ENCODE measurements at places on chromosomes 16 and 17. TPM values are rescaled to one million over a fixed set of nuclear protein-coding genes. Genes with fewer than 3 reads are reported as not detected.

DNA sequence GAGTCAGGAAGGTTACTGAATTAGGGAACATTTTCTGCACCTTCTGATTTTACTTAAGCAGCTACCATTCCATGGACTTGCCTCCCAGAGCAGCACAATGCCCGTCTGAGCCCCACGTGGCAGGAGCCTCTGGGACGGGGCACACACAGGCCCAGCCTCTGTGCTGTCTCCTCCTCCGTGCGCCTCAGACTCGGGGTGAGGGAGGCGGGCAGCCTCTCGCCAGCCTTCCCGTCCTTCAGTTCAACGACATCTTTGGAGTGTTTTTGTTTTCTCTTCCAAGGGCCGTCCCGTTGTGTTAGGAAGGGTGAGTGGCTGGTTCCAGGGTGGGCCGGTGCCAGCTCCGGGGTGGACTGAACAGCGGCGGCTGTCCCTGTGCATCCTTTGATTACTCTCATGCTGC lies 31.8 kb downstream of the NDEL1 start:
- no peak for DNase-seq

DNA sequence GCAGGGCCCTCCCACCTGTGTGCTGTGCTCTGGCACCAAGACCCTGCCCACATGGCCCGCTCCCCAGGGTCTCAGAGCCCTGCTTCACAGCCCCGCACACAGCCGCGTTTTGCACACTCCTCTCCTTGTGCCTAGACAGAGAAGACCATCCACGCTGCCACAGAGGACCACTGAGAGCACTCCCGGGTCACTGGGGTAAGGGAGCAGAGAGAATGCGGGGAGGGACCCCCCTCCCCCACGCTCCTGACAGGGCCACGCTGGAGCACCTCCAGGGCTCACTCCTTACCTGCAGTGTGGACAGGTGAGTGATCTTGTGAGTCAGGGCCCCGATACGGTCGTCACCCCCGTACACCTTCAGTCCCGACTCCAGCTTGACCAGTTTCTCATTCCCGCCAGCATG lies 7.0 kb downstream of the HAGH start:
- DNase-seq: no peak

DNA sequence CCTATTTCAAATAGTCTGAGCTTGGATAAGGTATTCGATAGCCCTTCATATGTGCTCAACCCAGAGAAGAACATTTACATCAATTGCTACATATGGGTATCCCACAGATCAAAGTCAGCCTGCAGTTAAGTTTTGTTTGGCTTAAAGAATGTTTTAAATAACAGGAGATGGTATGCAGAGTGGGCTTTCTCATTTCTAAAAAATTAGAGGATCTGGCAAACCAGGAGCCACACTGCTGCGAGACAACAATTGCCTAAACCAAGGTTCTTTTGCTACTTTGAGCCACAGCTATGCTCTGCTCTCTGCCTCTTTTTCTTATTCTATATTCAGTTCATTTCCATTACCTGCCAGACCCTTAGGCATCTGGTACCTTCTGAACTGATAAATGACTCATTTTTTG lies 30.2 kb upstream of the ARHGAP44 start:
- no peak for DNase-seq

ZSCAN10 gene
- not detected for total RNA-seq

TAC4 gene
- 0.43 TPM for total RNA-seq

GRCh38 chr16:49620158-49620868 lies 235.6 kb downstream of the ZNF423 start:
- peak; percentile 87 for DNase-seq

GRCh38 chr16:17945080-17945601 lies 391.4 kb downstream of the NPIPA8 start:
- no peak for DNase-seq

DNA sequence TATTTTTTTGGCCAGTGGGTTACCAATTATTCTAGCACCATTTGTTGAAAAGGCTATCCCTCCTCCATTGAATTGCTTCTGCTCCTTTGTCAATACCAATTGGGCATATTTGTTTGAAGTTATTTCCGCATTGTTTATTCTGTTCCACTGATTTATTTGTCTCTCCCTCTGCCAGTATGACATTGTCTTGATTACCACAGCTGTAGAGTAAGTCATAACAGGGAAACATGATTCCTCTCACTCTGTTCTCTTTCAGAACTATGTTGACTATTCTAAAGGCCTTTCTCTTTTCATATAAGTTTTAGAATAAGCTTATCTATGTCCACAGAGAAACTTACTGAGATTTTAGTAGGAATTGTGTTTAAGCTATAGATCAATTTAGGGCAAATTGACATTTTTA lies 94.3 kb downstream of the MAP2K6 start:
- no peak for DNase-seq

DNA sequence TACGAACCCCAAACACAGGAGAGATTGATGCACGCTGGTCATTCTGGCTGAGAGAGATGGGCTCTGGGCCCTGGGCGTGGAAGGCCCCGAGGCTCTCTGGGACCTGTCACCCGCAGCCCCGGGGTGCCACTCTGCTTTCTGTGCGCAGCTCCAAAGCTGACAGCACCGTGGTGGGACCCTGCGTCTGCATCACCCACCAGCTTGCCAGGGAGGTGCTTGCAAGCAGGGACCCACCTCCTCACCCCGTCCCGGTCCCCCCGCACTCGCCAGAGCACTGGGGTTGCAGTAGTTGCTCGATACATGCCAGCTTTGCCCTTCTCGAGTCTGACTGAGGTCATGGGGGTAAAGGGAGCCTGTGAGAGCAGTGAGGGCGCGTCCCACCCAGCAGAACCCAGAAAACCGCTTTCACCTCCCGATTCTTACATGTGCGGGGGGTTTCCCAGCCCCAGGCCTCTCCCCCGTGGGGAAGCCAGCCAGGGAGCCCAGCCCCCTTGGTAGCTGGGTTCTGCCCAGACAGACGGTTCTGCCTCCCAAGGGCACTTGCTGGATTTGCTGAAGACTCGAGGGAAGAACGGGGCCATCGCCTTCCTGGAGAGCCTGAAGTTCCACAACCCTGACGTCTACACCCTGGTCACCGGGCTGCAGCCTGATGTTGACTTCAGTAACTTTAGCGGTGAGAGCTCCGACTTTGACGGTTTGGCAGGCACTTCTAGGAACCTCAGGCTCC lies 12.5 kb downstream of the CARD14 start:
- DNase-seq: no peak

- DNase-seq: no peak
Measured at GRCh38 chr17:50026046-50026675, 29.7 kb upstream of the ITGA3 start.

GRCh38 chr16:70410734-70411133 lies 28.2 kb downstream of the ST3GAL2 start:
- no peak for DNase-seq

DNA sequence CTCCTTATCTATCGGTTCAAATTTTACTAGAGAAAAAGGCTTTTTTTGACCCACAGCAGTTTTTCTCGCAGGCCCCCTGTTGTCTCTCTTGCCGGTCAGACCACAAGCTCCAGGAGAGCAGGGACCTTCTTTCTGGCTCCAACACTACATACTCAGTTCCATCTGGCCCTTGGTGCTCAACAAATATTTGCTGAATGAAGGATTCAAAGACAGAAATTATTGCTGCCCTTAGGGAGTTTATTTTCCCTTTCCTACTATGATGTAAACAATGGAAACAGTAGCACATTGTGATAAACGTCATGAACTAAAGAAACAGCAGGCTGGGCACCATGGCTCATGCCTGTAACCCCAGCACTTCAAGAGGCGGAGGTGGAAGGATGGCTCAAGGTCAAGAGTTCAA lies 59.0 kb upstream of the ATP2A3 start:
- DNase-seq: no peak

DNA sequence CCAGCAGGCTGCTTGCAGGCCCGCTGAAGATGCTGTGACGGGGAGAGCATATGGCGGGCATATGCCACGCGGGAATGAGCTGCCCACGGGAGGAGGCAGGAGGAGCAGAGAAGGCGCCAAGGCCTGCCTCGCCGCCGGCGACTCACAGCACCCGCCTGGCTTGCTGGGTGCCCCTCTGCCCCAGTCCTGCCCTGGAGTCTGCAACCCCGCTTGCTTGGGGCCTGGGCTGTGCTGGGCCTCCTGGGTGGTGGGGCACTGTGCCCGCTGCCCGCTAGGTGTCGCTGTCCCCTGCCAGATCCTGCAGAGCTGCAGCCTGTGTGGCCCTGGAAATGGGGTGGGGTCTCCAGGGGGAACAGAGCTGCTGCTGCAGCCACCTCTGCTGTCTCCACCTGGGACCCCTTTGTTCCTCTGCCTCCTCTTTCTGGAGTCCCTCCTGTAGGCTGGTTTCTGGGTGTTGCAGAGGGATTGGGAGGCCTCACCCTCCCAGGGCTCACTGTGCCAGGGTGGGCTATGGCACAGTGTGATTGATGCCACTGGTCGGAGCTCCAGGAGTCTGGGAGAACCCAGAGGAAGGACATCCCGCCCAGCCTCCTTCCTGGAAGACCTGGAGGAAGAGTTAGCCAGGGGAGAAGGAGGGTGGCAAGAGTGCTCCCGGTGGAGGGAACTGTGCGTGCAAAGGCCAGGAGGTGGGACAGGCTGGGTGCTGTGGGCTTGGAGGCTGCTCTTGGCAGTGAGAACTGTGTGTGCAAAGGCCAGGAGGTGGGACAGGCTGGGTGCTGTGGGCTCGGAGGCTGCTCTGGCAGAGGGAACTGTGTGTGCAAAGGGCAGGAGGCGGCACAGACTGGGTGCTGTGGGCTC lies 141.0 kb upstream of the CIBAR2 start:
- peak; percentile 82 for DNase-seq

- DNase-seq: no peak
Measured at GRCh38 chr16:57946181-57946801, 24.6 kb downstream of the CNGB1 start.

DNA sequence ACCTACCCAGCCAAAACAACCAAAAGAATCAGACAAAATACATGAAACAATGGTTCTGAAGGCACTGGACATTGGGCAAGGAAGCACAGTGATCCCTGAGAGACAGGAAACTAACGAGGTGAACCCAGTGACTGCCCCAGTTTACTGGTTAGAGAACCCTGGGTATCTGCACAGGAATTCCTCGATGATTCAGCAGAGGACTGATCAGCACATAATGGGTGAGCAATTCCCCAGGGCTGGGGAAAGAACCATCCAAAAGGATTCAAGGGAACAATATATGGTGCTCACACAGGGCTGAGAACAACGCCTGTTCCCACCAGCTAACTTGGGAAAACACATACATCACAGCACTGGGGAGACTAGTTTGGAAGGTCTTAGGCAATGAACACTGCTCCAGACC lies 167.2 kb downstream of the PARN start:
- no peak for DNase-seq

SPATA22 gene
- 0.84 TPM for total RNA-seq

DNA sequence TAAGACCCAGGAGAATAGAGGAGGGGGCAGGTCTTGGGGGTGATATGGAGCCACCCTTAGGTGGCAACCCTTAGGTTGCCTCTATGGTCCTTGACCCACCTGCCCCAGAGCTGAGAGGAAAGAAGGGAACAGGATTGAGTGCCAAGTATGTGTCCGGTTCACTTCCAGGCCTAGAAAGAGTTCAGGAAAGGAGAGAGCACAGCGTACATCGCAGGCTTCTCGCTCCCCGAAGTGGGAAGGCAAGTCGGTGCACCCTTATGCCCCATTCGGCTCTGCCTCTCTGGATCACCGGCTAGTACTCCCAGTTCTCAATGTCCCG lies 631 bp downstream of the SP6 start:
- DNase-seq: no peak

REXO5 gene
- total RNA-seq: 5.8 TPM

HOXB2 gene
- 2.5 TPM for total RNA-seq

GRCh38 chr17:29146369-29146972 lies 33.7 kb downstream of the MYO18A start:
- DNase-seq: no peak

DNA sequence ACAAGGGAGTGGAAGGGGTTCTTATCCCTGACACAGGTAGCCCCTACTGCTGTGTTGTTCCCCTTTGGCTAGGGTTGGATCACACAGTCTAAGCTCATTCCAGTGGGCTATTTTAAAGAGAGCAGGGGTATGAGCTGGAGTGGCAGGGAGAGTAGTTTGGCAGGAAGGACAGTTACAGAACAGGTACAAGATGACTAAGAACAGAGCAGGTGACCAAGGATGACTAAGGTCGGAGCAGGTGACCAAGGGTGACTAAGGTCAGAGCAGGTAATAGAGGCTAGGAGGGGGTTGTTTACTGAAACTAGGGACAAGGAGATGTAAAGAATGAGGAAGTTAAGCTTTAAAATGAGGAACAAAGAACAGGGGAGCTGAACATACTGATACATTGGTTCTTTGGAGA lies 58.8 kb downstream of the UTP18 start:
- no peak for DNase-seq

GNG13 gene
- not detected for total RNA-seq

ARHGDIG gene
- 9.3 TPM for total RNA-seq

DNA sequence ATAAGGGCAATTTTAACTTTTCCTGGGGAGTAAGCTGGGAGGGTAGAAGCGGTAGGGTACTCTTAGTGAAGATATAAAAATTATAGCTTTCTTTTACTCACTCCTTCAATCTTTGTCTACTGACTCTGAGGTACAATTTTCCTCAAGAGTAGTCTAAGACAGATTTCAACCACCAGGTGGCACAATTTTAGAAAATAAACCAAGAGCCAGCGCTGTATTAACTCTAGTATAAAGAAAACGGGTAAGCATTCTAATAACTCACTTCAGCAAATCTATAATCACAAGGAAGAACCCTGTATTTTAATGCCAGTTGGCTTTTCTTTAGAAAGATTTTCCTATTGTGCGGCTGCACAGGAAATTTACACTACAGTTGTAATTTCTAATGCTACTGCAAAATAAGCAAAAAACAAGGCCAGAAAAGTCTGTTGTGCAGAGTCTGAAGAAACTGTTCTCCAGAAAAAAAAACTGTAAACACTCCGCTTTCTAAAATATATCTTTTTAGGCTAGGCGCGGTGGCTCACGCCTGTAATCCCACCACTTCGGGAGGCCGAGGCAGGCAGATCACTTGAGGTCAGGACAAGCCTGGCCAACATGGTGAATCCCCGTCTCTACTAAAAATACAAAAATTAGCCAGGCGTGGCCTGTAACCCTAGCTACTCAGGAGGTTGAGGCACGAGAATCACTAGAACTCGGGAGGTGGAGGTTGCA lies 1.9 kb downstream of the CMC2 start:
- DNase-seq: no peak

GRCh38 chr17:7043497-7044198 lies at the start of gene SLC16A11:
SLC16A11 (minus strand) TSS chr17:7044092; CDS start chr17:7043513, 579 bp downstream.
- peak; percentile 75 for DNase-seq

GRCh38 chr17:3766779-3767178 lies 34.2 kb downstream of the ITGAE start:
- DNase-seq: no peak

Data from Right ventricle myocardium inferior (tissue), 1 donor.